ENCODE measurements at places on chromosomes 13 and 19.
A peak's percentile ranks its signal among the peaks of the same experiment; 100 is the strongest.

- no peak for DNase-seq
These were observed 533.6 kb downstream of the MYO16 start for GRCh38 chr13:109163037-109163379.

- DNase-seq, result no peak
These were observed 8.8 kb downstream of the SETDB2 start for GRCh38 chr13:49452725-49453457.

DNA sequence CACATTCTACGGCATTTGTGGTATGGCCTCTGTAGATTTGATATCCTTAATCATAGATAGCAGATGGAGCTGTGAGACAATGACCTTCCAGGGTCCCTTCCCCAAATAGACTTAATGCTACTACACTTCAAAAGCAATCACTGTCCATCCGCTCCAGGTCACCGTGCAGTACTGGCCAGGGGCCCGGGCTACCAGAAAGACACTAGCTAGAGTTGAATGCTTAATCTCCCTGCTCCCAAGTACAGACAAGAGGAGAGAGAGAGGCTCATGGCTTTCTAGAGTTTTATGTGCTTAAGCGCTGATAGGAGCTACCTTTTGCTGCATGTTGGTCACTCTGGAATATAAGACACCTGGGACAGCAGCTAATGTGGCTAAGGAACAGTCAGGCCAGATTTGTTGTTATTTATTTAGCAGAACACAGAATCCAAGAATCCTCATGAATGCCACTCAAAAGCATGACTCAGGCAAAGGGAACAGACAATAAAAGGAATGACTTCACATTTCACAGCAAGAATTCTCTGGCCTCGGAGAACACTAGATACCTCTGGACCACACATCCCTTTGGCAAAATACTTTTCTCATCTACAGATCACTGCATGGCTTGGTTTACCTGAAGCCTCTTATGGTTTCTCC is 165.0 kb downstream of the LACC1 start:
- no peak for DNase-seq

DNA sequence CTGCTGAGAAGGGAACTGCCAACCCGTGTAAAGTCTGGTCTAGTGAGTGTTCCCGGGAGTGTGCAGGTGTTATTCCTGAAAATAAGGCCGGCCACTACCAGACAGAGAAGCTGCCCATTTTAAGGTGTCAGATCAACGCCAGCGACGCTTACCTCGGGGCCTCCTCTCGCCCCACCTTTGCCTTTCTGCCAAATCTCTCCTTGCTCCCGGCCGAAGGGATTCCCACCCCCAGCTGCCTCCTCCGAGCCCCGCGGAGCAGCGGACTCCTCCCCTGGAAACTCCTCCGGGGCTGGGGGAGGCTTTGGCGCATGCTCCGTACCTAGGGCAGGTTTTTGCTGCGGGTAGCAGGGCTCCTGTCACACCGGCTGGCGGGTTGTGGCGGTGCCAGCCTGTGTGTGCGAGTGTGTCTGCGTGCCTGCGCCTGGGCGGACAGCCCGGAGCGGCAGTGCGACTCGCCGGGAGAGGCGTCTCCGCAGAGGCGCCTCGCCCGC is at the start of gene HS6ST3:
HS6ST3 (plus strand) TSS at position 359 of the 491 bp plus-strand sequence.
- no peak for DNase-seq

- DNase-seq, result peak; percentile 46
These were observed 1.5 kb upstream of the SLC17A7 start for GRCh38 chr19:49442771-49443365.

DNA sequence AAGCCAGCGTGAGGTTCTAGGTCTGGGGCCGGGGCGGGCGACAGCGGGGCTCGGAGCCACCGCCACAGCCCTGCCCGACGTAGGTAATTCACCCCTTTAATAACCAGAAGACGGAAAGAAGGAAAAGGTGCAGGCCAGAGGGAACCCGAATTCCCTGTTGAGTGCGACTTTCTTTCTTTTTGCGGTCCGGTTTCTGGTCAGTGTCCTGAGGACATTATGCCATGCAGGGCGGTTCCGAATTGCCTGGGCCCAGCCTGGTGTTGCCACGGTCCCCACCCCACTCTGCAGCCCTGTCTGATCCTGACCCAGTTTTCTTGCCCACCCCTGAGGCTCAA is 18.4 kb upstream of the TFDP1 start:
- no peak for DNase-seq

DNA sequence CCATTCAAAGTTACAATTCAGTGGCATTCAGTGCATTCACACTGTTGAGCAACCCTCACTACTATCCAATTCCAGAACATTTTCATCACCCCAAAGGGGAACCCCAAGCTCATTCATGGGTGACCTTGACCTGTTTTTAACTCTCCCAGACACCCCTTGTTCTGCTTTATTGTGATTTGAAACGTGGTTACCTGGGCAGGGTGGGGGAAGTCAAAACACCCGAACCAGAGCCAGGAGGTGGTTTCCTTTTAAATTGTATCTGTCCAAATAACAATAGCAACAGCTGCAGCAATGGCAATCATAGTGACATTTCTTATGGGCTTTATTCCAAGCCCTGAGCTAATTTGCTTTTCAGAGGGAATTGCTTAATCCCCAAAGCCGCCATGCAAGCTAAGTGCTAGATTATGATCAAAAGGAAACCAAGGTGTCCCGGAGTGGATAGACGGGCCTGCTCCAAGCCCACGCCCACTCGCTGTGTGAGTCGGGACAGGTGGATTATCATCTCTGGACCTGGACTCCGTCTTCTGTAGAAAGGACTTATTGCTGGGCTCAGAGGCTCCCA is 6.1 kb downstream of the PTGIR start:
- no peak for DNase-seq

DNA sequence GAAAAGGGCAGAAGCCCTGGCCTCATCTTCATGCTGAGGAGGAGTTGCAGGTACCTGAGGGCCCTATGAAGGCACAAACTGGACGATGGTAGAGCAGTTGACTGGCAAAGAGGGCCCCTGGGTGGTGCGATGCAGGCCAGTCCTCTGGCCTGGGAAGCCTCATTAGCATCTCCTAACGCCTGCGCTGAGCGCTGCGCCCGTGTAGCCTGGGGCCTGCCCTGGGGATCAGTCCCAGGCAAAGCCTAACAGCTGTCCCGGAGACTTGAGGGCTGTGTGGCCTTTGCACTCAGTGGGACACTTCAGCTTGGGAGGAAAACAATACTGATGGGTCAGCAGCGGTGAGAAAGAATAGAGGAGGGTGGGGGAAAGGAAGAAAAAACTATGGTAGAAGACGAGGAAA is 187.7 kb downstream of the RAP2A start:
- DNase-seq, result no peak

- no peak for DNase-seq
These were observed 29.1 kb downstream of the CERS4 start for GRCh38 chr19:8238251-8238650.
